ENCODE measurements at places on chromosomes 2 and 18.
A peak's percentile ranks its signal among the peaks of the same experiment; 100 is the strongest.

DNA sequence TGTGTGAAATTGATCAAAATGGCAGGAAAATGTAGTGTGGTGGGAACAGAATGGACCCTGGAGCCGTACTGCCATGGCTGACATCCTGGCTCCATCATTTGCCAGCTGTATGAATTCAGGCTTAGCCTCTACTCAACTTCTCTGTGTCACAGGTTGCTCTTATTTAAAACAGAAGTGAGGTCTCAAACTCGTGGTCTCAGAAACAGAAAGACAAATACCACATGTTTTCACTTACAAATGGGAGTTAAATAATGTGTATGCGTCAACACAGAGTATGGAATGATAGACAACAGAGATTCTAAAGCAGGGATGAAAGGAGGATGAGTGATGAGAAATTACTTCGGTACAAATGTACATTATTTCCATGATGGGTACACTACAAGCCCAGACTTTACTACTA lies 227.4 kb downstream of the DCC start:
- H3K27me3 ChIP-seq = no peaks in the 10 kb centered on the region
- no peak overlapping the region for H3K27ac ChIP-seq
- no peak for DNase-seq
- H3K36me3 ChIP-seq = no peaks in the 10 kb centered on the region
- no peak overlapping the region for H3K4me3 ChIP-seq

DNA sequence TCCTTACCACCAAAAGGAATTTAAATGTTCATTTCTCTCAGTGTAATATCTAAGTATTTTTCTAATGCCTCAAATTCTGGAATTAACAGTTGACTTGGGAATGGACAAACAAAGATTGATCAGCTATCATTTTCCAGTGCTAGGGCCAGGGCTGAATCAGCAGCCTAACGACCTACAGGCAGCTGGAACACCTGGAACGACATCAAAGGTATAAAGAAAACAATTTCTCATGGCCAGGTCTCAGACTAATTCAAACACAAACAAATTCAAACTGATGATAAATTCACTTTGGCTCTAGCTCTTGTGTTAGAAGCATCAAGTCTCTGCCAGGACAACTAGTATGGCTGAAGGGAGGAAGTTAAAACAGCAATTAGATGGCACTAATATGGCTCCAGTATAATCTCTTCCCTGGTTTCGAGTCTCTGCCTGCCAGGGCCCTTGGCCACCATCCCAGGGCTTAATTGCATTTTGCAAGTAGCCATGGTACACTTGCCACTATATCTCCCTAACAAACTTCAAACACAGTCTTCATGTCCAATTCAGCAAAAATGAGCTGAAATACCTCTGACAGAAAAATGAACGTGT lies 70.2 kb upstream of the FSHR start:
- peak; percentile 23 for DNase-seq
- no peak overlapping the region for H3K4me3 ChIP-seq
- peaks cover 24% of the 10 kb centered on the region for H3K4me1 ChIP-seq
- no peaks in the 10 kb centered on the region for H3K36me3 ChIP-seq
- H3K27ac ChIP-seq = peak overlapping the region; percentile 30

DNA sequence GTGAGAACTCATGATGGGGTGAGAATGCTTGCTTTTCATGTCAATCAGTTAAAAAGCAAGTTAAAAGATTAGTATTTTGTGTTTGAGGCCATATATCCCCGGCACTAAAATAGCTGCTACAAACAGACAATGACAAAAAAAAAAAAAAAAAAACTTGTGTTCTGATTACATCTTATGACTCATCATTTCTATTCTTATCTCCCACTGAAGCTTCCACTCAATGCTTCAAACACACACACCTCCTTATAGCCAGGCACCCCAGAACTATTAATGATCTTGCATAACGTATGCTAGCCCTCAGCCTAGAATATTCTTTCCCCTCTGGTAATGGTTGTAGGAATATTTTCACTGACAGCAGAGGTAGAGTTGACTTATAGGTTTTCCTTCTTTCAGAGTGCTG lies 778.3 kb downstream of the TRIB2 start:
- no peaks in the 10 kb centered on the region for H3K4me1 ChIP-seq
- no peak for DNase-seq
- H3K27ac ChIP-seq = no peak overlapping the region
- H3K4me3 ChIP-seq = no peak overlapping the region
- no peaks in the 10 kb centered on the region for H3K27me3 ChIP-seq

DNA sequence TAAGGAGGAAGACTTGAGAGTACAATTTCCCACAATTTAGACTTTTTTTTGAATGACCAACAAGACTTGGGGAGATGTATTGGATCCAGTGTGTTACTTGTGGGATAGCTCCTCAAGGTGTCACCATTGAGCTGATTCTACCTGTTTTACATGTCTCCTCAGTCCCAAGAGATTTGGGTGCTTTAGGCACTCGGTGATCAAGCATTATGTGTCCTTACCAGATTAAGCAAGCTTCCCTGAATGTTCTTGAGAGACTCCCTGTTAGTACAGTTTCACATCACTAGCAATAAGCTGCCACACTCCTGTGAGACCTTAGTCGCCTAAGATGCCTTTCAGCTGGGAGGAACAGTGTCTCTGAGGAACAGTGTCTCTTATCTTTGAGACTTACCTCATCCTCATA lies 384.3 kb upstream of the SYT4 start:
- no peak overlapping the region for H3K27ac ChIP-seq
- no peak overlapping the region for H3K4me3 ChIP-seq

GRCh38 chr2:232230560-232230959 lies 148.0 kb upstream of the ALPP start:
- no peak overlapping the region for H3K27ac ChIP-seq
- H3K4me1 ChIP-seq = peaks cover 21% of the 10 kb centered on the region
- no peaks in the 10 kb centered on the region for H3K36me3 ChIP-seq
- no peaks in the 10 kb centered on the region for H3K27me3 ChIP-seq
- DNase-seq = no peak

DNA sequence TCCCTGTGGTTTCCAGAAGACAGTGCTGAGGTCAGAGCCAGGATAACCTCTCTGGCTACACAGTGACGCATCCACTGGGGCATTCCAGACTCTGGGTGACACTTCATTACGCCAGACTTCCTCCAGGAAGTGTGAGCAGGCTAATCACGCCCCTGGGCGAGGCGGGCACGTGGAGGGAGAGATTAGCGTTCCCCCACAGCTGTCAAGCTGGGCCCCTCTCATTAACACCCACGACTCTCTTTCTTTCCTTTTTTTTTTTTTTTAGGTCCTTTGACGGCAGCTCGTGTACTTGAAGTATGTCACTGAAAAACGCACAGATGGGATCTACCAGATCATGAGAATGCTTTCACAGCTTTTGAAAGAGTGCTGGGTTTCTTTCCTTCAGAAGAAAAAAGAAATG lies 274.6 kb downstream of the AFF3 start:
- DNase-seq = no peak
- no peak overlapping the region for H3K27ac ChIP-seq
- H3K36me3 ChIP-seq = no peaks in the 10 kb centered on the region
- no peaks in the 10 kb centered on the region for H3K27me3 ChIP-seq
- peaks cover 17% of the 10 kb centered on the region for H3K4me1 ChIP-seq

GRCh38 chr2:84940831-84941412 lies 30.0 kb upstream of the KCMF1 start:
- H3K4me1 ChIP-seq = no peaks in the 10 kb centered on the region
- no peak overlapping the region for H3K27ac ChIP-seq
- H3K4me3 ChIP-seq = no peak overlapping the region
- DNase-seq = no peak
- H3K36me3 ChIP-seq = no peaks in the 10 kb centered on the region
